ENCODE measurements at places on chromosomes 5 and 9.

- no peak for DNase-seq
Measured at GRCh38 chr9:109399258-109399767, 78.5 kb upstream of the EPB41L4B start.

GRCh38 chr5:131316026-131316425 lies 52.2 kb downstream of the CDC42SE2 start:
- no peak for DNase-seq

DNA sequence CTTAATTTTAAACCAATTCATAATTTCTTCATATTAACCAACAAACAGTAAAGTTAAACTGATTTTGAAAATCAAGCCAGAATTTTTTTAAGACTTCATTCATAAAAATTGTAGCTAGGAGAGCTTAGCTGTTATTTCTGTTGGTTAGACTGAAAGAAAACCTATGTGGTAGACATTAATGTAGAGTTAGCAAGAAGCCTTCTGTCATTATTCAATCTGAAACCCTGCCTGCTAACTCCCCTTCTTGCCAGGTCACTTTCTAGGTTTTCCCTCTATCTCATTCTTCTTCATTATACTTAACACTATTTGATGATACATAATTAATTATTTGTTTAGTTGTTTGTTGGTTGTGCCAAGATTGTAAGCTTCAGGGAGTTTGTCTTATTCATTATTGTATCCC lies 304.3 kb upstream of the MEF2C start:
- no peak for DNase-seq

DNA sequence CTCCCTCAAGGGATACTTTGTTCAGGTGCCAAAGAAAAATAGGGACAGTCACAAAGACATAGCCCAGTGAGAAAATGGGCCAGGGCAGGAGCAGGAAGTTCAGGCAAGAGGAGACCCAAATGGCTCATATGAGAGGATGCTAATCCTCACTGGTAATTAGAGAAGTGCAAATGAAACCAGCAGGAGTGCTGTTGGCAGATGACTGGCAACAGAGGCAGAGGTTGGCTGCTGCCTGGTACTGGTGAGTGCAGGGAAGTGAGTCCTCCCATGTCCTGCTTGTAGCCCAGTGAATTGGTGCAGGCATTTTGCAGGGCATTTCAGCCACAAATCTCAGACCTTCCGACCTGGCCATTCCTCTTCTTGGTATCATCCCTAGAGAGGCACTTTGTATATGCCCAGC lies 23.5 kb downstream of the ODF2 start:
- DNase-seq, result no peak

GRCh38 chr5:171499611-171500010 lies 80.2 kb downstream of the FGF18 start:
- DNase-seq, result no peak

GRCh38 chr5:123874600-123875201 lies 362.7 kb downstream of the CSNK1G3 start:
- no peak for DNase-seq
